GF-D8 (cell line): ENCODE measurements at places on chromosomes 1 and 21.

DNA sequence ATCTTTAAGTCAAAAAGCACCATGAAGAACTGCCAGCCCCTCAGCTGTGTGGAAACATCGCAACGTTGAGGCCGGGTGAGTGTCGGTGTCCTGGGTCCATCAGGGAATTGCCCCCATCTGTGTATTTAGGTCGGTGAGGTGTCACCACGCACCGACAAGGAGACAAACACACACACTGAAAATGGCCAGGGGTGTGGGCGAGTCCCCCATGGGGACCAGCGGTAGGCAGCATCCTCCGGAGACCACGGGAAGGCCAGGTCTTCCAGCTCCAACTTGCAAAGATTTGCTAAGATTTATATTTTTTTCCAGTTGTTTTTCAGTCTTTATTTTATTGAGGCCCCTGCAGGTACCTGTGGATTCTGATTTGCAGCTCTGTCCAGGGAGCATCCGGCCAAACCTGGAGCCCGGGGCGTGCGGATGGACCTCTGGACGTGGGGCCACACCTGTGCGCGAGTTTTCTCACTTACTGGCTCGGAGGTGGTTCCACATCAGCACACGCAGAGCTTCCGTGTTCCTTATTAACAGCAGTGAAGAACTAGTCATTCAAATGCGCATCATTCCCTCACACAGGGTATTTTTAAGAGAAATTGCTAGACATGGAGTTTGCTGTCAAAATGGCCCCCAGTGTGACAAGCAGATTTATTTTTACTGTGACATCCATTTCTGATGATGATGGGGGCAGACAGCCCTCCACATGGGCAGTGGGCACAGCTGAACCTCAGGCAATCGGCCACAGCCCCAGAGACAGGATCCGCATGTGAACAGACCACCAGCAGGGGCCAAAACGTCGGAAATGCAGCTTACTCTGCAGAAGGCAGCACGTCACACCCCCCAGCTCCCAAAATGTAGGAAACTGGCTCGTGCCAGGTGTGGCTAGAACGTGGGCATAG is 17.2 kb upstream of the SLC19A1 start:
- DNase-seq: no peak

GRCh38 chr1:169202791-169203665 is 96.5 kb downstream of the ATP1B1 start:
- DNase-seq: peak; percentile 3

DNA sequence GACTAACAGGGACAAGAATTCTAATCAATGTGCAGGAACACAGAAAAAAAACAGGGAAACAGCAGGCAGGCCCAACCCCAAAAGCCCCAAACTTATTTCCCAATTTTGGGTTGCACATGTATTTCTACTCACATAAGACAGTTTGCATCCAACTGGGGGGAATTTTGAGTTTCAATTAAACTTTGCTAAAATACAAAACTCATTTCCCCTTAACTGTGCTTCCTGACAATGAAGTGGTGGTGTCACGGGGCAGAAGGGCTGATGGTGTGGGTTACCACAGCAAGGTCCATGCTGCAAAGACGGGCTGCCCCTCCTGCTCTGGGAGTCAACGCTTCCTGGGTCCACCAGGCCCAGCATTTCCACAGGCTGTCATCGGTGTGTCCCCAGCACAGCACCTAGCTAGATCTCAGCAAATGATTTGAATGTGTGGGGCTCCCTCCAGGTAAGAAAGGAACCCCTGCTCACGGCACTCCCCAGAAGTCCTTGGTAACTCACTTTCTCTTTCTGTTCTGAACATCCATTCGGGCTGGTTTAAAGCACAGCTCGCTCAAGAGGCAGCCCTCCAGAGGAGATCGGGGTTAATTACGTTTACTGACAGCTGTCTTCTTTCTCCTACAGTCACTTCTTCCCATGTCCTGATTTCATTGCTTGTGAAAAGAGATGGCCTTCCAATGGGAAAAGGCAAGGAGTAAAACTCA is 27.4 kb downstream of the HIVEP3 start:
- no peak for DNase-seq

DNA sequence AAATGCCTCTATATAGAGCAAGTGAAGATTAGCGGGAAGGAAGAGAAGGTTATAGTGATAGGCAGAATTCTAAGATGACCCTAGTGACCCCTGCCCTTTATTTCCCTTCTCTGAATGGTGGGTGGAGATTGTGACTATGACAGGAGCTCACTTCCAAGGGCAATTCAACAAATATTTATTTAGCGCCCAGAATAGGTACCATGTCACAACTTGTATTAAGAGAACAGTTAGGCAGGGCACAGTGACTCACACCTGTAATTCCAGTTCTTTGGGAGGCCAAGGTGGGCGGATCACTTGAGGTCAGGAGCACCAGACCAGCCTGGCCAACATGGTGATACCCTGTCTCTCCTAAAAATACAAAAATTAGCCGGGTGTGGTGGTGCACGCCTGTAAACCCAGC is 236.0 kb upstream of the POGK start:
- no peak for DNase-seq

- DNase-seq: no peak
These were observed 183.6 kb downstream of the GIPC2 start for GRCh38 chr1:78229344-78229743.

DNA sequence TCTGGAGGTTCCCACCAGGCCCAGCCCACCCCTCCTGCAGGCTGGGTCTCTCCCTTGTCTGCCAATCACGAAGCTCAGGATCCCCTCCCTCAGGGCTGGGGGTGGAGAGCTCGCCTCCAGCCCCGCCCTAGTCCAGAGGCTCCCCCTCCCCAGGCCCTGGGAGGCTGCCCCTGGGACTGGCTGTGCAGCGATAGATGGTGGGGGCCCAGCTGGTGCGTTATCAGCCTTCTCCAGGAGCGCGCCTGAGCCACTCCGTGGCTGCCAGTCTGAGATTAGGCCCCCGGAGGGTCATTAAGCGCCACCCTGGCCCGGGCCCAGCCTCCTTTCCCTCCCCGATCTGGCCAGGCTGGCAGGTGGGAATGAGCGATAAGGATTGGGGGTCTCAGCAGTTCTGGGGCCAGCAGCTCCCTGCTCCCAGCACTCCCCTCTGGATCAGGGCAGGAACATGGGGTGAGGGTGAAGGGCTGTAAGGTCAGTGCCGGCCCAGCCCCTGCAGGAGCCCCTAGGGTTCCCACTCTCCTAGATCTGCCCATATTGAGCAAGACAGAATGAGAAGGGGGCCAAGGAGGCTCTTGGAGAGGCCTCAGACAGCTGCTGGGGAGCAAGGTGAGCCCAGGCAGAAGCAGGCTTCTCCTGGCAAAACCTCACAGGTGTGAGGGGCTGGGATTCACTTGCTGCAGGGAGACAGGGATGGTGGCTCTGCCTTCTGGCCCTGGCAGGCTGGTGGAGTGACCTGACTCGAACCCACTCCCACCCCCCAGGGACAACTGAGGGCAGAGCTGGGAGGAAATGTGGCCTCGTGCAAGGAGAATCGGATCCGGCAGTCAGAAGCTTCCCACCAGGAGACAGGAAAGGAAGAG is 8.5 kb downstream of the PDZK1IP1 start:
- DNase-seq: no peak

- DNase-seq: no peak
These were observed 33.1 kb downstream of the FAM177B start for GRCh38 chr1:222769971-222770620.

- DNase-seq: peak; percentile 28
These were observed at the start of gene PGM1 for GRCh38 chr1:63593303-63593885. PGM1 (plus strand) TSS chr1:63593411; CDS start chr1:63593489, 78 bp downstream.

DNA sequence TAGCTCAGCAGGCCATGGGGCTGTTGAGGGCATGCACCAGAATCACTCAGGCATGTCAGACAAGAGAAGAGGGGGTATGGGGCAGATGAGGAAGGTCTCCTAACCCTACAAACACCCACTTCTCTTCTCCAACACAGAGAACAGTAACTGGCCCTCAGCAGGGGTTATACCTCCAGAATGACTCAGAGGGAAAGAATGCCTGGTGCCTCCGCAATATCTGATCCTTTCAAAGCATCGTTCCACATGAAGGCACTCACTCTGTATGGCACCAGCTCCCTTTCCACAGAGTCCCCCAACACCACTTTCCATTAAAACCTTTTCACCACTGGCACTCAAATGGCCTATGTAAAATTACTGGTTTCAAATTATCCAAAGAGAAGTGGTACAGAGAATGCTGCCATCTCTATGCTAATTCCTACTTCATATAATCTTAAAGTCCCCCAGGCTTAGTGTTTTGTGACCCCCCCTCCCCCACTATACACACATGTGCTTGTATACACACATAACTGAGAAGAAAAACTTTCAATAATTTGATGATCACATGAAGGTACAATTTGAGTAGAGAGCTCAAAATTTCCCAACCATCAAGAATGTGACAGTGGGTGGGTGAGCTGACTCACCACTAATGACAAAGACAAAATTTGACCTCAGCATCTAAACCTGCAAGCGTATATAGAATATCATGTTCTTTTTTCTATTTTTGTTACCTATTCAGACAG is 91.5 kb downstream of the SIPA1L2 start:
- DNase-seq: no peak

- peak; percentile 29 for DNase-seq
These were observed 2.0 kb downstream of the RPRD2 start for GRCh38 chr1:150365941-150366340.

DNA sequence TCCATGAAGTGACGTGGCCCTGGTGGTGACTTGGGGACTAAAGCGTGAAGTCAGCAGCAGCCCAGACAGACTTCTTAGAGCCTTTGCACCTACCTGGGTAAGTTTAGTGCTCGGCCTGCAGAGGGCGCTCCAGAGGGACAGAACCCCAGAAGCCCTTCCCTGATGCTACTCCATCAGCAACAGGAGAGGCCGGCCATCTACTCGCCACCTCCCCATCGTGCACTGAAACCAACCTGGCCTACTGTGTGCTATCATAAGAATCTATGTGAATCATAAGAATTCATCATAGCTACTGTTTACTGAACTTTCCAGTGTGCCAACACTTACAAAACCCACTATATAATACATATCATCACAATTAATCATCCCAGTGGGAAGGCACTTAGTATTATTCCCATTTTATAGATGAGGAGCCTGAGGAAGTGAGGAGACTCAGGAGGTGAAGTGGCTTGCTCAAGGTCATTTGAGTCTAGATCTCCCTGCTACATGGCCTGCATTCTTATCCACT is 7.9 kb upstream of the EDN2 start:
- no peak for DNase-seq

DNA sequence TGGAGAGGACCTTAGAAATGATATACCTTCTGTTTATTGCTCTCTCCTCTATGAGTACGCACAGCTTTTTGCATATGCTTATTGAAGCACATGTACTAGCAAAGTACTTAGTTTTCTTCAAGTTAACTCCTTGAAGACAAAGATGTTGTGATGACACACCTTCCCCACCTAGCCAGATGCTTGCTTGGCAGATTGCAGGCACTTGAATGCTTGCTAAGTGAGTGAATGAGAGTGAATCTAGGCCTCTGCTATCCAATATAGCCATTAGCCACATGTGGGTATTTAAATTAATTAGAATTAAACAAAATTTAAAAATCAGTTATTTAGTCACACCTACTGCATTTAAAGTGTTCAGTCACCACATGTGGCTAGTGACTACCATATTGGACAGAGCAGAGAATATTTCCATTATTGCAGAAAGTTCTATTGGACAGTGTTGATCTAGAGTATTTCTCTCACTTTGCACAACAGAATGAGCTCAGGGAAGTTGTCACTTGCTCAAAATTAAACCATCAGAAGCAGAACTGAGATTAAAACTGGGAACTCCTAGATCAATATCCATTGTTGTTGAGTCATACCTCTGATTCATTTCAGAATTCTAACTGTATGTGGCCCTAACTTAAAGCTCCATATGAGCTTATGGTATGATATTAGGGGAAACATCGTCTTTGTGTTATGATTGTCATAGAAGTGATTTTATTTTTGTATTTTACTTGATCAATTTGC is 8.6 kb upstream of the EEIG2 start:
- DNase-seq: no peak

DNA sequence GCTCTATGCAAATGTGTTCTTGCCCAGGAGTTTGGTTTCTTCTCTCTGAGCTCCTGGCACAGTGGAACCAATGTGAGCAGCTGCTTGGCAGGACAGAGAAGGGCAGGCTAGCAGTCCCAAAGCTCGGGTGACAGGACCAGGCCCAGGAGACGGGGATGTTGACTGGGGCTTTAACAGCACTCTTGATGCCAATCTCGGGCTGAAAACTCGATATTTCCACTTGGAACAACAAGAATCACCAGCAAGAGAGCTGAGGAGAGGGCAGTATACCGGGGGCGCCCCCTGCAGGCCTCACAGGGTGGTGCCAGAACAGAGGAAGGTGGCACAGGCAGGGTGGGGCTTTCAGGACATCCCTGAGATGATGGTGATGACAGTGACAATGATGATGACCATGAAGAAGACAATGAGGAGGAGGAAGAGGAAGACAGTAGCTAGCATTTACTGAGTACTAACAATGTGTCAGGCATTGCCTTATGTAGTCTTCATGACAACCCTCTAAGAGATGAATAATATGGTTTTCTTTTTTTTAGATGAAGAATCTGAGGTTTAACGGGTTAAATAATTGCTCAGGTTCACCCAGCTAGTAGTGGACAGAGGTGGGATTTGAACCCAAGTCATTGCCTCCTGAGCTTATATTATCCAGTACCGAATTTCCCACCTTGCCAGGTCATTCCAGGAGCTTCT is 2.7 kb upstream of the KCNJ9 start:
- no peak for DNase-seq

DNA sequence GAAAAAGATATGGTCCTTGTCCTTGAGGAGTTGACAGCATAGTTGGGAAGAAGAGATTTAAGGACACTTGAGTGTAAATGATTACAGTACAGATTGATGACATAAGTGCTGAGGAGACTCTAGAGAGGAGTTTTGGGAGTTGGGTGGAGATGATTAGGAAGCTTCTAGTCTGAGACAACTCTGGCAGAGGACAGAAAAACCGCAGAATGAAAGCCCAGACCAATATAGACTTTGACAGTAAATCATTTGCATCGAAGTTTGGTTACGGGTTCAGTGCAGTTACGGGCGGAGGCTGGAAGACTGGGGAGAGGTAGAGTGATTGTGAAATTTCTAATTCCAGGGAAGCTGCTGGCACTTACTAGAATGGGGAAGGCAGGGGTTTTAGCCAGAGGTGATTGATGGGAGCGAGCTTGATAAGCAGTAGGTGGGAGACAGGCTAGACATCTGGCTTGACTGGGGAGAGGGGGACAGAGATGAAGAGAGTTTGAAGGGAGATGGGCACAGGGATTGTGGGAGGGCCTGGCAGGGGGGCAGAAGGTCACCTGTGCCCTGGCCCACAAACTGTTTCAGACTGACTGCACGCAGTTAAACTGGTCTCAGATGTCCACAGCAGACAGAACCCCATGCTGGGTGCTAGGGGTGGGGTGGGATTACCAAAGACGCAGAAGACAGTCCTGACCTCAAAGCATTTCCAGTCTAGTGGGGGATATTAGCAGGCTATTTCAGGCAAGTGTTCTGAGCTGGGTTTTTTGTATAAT is 20.1 kb downstream of the SH2D2A start:
- DNase-seq: no peak
